Memory B cell (primary cell): ENCODE measurements at places on chromosomes 5 and 9.
A peak's percentile ranks its signal among the peaks of the same experiment; 100 is the strongest.

- DNase-seq, result no peak
- no peaks in the 10 kb centered on the region for H3K36me3 ChIP-seq
- H3K27ac ChIP-seq, result no peak overlapping the region
- peak overlapping the region; percentile 86 for H3K4me3 ChIP-seq
These were observed 998 bp upstream of the FGF18 start for GRCh38 chr5:171418316-171418981.

DNA sequence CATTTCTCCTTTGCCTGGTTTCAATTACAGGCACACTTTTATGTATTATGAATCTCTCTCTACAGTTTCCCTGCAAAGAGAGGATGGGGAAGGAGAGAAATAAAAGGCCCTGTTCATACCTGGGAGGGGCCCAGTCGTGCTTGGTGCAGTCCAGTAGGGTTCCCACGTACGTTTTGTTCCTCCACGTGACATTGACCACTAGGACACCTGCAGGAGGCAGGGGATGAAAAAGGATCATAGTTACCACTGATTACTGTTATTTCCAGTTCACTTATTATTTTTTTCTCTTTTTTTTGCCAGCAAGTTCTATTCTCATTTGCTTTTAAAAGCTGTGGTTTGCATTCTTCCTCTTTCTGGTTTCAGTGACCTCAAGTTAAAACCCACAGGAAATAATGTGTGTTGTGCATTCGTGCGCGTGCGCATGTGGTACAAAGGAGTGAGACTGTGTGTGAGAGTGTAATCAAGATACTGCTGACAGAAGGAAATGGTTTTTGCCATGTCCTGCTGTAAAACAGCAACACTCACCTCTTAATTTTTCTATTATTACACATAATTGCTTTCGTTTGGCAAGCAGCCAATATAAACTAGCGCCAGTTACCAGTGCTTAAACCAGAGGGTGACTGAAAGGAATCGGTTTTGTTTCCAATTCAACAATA, 96.8 kb downstream of the ZNF608 start:
- H3K4me3 ChIP-seq, result peak overlapping the region; percentile 62
- peak overlapping the region; percentile 88 for H3K27ac ChIP-seq
- peaks cover 5% of the 10 kb centered on the region for H3K27me3 ChIP-seq
- peaks cover 46% of the 10 kb centered on the region for H3K4me1 ChIP-seq
- DNase-seq, result peak; percentile 62

DNA sequence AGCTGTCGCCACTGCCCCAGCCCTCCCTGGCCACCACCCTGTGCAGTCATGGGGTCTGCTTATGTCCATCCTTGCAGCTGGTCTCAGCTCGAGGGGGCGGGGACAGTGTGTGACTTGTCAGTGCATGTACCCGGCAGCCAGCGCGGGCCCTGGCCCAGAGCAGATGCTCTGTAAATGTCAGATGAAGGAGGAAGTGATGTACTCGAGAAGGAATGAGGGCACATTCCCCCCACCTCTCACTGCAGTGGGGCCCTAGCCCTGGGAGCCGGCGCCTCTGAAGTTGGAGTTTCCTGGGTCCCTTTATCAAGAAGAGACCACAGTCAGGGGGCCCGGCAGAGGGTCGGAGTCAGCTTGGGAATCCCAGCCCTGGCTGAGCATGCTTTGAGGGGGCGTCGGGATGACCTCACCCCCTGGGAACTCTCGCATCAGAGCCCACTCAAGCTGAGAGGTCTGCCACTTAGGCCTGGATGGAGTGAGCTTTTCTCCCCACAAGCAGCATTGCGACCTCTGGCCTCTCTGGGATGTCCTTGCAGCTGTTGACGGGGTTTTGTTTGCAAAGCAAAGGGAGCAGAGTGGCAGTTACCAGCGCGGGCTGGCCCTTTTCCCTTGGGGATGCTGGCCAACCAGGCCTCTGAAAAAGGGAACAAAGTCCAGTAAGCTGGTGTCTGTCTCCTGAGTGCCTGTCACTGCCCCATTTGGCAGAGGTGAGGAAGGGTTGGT, 19.0 kb downstream of the NEURL1B start:
- peaks cover 19% of the 10 kb centered on the region for H3K27me3 ChIP-seq
- no peak for DNase-seq
- no peak overlapping the region for H3K4me3 ChIP-seq

DNA sequence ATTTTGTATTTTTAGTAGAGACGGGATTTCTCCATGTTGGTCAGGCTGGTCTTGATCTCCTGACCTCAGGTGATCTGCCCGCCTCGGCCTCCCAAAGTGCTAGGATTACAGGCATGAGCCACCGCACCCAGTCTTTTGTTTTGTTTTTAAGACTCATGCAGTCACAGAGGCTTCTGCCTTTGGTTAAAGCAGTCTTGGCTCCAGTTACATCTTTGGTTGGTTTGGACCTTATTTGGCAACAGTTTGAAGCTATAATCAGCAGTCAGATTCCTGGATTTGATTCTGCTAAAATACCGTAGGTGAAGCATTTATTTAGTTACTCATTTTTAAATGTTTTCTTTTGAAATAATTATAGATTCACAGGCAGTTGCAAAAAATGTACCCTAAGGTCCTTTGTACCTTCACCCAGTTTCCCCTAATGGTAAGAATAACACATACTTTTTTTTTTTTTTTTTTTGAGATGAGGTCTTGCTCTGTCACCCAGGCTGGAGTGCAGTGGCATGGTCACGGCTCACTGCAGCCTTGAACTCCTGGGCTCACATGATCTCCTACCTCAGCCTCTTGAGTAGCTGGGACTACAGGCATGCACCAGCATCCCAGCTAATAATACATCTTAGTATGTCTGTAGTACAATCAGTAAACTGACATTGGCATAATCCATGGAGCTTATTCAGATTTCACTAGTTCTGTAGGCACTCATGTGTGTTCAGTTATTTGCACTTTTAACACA, 15.7 kb downstream of the USP20 start:
- no peaks in the 10 kb centered on the region for H3K4me1 ChIP-seq
- H3K4me3 ChIP-seq, result no peak overlapping the region
- no peak overlapping the region for H3K27ac ChIP-seq
- no peaks in the 10 kb centered on the region for H3K27me3 ChIP-seq
- no peak for DNase-seq
- peaks cover 32% of the 10 kb centered on the region for H3K36me3 ChIP-seq

DNA sequence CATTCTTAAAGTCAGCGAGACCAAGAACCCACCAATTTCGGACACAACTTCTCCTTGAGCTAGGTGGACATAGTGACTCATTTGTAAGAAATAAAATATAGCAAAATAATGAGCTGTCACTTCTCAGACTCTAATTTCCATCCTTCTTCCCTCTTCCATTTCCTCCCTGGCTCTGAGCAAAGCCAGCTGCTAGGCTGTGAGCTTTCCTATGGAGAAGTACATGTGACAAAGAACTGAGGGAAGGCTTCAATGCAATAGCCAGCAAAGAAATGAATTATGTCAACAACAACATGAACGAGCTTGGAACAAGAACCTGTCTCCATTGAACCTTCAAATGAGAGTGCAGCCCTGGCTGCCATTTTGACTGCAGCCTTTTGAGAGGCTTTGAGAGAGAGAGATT, 25.9 kb upstream of the SELENOP start:
- H3K36me3 ChIP-seq, result no peaks in the 10 kb centered on the region
- H3K27me3 ChIP-seq, result no peaks in the 10 kb centered on the region
- H3K4me1 ChIP-seq, result no peaks in the 10 kb centered on the region
- no peak for DNase-seq
- no peak overlapping the region for H3K27ac ChIP-seq
- H3K4me3 ChIP-seq, result no peak overlapping the region
